Activated CD4-positive, alpha-beta T cell treated with anti-CD3 and anti-CD28 coated beads, Interleukin-2, Interleukin-6, amounts not matched to agents 100 ng/mL and 50 ng/mL, durations not matched to agents 16 hours and 8 hours (primary cell): ENCODE measurements at places on chromosomes 7 and 10.

DNA sequence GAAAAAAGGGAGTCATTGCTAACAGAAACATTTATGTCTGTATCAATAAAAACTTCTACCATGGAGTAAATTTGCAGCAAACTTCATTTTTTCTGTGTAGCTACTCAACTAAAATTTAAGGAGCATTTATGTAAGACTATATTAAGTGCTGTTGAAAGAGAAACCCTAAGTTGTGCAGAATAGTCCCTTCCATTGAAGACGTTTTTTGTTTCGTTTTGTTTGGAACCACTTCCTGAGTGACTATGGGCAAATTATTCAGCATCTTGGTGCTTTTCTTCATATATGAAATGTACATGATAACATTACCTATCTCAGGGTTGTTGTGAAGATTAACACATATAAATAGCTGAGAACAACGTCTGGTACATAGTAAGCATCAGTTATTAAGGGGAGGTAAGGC lies 24.3 kb downstream of the SEM1 start:
- peak; percentile 23 for DNase-seq

DNA sequence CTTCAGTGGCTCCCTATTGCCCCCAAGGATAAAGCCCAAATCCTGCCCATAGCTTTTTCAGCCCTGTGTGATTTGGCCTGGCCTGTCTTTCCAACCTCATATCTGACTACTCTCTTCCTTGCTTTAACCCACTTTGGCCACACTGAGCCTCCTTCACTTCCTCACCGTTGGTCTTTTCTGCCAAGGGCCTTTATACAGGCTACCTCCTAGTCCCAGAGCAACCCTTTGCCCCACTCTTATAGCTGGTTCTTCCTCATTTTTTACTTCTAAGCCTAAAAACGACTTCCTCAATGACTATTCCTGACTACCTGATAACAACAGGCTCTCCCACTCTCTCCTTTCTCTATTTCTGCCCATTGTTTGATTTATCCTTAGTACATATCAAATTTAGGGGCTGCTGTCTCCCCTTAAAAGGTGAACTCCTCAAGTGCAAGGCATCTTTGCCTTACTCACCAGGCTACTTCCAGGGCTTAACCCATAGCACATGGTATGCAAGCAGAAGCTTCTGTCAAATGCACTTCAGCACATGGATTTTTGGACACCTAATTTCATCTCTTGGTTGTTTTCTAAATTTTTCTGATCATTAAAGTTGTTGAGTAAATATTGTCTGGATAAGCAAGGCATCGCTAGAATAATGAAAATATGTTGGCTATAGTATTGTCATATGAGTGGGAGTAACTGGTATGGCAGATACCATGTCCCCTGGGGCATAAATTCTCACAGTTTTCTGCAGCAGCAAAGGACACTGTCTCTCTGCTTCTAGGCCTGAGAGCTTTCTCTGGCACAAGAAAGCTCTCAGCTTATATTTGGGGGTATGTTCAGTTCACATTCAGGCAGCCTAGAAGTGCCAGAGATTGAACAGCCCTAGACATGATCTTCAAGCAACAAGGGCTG lies 201.5 kb upstream of the GPR26 start:
- no peak for DNase-seq

DNA sequence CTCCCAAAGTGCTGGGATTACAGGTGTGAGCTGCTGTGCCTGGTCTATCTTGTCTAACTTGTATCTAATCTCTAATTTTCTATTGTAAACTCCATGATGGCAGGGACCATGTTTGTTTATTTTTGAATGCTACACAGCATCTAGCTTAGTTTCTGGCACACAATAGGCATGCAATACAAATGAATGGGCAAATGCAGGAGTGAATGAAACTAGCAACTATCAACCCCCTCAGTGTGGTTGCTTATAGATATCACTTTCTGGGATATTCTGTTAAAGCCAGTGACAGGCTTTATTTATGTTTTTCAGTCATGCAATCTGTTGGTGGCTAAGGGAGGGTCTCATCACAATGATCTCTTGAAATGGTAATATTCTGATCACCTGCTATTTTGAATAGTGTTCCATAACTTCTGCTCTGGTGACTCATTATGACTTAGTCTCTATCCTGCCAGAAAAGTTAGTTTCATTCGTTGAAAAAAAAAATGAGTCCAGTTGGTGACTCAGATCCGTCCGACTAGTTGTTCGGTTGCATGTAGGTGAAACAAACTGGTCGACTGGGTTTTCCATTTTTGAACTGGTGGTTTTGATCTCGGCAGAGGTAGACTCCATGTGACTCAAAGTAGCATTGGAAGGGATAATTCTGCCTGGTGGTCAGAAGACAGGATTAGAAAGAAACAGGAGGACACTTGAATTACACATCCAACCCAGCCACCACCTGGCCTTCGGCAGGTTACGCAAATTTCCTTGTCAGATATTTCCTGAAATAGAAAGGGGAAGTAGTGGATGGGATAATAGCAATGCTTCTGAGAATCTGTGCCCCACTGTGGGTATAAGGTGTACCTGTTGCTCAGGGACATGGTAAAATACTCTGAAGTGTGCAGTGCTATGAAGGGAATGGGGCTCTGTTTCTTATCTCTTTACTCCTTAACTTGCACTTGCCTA lies 76.8 kb downstream of the GATA3 start:
- DNase-seq: peak; percentile 91

DNA sequence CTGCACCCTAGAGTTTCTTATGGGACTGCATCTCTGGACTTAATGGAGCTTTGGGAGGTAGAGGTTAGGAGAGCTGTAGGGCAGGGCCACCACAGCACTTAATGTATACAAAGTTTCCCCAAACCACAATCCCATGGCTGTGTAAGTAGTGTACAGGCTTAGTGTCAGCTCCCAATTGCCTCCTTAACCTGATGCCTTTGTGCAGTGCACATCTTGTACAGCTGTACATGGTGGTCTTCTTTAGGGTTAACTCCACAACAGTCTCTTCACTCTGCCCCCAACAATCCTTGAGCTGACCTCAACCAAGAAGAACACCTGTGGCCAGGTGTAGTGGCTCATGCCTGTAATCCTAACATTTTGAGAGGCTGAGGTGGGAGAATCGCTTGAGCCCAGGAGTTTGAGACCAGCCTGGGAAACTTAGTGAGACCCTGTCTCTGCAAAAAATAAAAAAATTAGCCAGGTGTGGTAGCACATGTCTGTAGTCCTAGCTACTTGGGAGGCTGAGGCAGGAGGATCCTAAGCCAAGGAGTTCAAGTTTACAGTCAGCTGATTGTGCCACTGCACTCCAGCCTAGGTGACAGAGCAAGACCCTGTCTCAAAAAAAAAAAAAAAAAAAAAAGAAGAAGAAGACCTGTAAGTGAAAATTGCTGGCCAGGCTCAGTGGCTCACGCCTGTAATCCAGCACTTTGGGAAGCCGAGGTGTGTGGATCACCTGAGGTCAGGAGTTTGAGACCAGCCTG lies 6.8 kb downstream of the PLAU start:
- DNase-seq: no peak

GRCh38 chr7:48610705-48611104 lies 313.6 kb upstream of the CDC14C start:
- DNase-seq: no peak

GRCh38 chr10:49735848-49736563 lies 26.1 kb downstream of the OGDHL start:
- no peak for DNase-seq

DNA sequence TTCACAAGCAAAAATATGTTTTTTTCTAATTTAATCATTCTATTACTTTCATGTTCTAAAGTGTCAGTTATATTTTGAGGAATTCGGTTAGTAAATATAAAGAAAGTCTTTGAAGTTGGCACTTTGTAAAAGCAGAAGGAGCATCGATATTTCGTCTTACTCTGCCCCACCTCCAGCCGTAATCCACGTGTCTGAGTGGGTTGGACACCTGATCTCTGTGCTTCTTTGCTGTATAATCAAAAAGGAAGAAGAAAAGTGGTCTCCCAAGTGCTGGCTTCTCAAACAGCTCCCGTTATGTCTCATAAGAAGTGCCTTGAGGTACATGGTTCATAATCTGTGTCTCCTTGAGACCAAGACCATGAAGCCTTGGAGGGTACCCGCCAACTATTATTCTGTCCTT lies 19.8 kb downstream of the PRKAR2B start:
- no peak for DNase-seq

DNA sequence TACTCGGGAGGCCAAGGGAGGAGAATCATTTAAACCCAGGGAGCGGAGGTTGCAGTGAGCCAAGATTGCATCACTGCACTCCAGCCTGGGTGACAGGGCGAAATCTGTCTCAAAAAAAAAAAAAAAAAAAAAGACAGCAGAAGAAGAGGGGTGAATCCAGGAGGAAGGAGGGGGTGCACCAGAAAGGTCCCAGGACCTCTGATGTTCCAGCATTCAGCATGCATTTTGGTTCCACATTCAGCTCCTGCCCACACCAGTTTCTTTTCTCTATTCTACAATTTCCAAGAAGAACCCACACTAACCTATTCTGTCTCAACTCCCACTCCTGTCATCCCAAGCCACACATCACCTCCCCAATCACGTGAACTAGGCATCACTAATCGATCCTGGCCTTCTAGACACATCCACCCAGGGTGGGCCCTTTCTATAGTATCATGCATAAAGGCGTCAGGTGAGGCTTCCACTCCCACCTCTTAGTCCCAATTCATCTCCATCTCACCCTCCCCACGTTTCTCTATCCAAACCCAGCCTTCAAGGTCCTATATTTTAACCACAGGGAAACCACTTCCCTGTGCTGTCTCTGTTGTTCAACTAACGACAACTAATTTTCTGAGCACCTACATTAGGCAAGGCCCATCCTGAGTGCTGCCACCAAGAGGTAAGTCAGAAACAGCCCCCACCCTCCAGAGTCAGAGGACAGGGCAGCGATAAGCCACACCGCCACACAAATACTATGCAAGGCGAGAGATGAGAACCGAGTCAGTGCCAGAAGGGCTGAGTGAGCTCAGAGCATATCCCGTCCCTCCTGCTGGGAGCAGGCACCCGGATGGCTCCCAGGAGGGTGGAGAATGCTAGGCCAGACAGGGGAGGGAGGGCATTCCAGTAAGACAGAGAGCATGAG lies 2.2 kb downstream of the ANXA11 start:
- DNase-seq: peak; percentile 87

DNA sequence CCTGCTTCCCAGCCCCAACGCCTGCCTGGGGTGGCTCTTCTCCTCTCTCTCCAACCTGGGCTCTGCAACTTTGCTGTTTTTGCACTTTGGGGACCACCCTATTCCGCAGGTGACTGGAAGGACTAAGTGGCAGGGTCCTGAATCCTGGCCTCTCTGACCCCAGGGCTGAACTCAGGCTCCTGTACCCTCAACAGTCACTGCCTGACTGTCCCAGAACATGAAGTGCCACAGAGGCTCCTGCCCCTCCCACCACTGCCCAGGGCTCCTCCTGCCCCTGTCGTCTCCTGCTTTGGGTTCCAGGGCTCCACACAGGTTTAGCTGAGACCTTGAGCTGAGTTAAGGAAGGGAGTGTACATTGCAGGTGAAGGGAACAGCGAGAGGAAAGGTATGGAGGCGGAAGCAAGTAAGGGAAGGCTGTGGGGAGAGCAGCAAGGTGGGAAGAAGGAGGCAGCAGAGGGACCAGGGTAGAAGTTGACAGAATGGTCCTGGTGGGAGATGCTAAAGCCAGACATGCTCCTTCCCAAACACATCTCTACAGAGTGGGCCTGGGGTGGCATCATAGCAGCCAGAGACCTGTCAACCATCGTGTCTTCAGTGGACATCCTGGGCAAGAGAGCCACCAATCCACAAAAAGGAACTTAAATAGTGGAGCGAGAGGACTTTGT lies 5.7 kb upstream of the GRID1 start:
- no peak for DNase-seq

DNA sequence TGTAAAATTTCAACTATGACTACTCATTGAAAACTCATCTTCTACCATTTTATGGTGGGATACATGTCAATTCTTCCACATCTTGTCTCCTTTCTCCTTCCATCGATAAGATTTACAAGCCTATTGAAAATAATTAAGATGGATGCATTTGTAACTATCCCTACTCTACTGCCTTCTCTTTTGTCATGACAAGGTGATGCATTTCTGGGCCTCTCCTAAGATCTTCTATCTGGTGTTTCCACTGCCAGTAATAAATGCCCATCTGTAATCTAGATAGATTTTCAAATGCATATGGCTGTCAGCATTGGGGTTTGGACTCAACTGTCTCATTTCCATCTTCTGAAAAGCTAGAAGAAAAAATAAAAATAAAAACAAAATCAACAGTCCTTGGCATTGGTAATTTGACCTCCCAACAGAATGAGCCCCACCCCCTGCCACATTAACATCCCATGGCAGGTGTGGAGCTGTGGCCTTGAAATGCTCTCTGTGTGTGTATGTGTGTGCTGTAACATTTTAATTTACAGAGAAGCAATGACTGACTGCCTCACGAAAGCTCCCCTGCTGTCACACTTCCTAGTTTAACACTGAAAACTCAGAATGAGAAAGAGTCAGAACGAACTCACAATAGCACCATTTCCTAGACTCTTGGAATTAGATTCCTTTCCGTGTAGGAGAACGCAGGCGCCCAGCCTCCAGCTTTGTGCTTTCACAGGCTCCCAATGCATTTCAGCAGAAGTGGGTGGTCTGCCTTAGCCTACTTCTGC lies 74.2 kb downstream of the RHOBTB1 start:
- DNase-seq: no peak

GRCh38 chr10:95406651-95407280 lies 116.0 kb upstream of the PDLIM1 start:
- DNase-seq: no peak

DNA sequence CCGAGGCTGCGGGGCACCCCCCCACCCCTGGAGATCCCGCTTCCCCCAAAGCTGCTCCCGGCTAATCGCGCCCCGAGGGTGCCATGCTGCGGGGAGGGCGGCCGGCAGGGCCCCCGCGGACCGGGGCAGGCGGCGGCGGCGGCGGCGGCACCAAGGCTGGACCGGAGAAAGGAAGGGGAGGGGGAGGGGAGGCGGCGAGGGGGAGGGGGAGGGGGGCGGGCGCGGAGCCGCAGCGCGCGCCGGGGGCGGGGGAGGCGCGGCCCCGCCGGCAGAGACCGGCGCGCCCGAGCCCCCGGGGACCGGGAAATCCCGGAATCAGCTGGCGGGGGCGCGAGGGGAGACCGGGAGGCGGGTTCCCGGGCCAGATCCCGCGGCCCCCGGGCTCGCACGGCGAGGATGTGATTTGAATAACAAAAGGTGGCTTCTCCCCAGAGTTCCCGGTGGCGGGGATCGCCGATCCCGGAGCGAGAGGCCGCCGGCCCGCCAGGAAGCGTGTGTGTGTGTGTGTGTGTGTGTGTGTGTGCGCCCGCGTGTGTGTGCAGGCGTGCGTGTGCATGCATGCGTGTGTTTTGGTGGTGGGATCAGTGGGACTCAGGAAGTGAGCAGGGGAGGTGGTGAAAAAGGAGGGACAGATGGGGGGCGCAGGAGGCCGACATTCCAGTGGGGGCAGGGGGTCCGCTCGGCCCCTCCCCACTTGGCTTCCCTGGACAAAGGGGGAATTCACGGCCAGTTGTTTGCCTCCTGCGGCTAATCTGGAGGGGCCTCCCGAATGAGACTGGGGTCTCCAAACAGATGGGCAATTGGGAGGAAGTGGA lies 99.5 kb downstream of the HIP1 start:
- peak; percentile 45 for DNase-seq

DNA sequence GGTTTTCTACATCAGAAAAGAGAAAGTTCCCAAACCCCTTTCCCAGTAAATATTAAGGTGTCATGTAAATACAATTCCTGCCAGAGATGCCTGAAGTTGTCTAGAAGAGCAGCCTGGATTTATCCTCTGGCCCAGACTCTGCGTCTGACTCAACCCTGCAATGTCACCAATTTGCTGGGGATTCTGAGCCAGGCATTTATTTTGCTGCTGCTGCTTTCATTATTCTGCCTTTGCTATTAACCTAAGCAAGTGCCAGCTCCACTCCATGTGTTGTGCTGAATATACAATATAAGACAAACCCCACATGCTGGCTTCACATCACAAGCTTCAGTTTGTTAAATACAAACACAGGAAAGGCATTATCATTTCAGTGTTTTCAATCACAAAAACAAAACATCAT lies 59.1 kb downstream of the ELAPOR2 start:
- DNase-seq: no peak
